ENCODE measurements at places on chromosomes 1 and 21.

DNA sequence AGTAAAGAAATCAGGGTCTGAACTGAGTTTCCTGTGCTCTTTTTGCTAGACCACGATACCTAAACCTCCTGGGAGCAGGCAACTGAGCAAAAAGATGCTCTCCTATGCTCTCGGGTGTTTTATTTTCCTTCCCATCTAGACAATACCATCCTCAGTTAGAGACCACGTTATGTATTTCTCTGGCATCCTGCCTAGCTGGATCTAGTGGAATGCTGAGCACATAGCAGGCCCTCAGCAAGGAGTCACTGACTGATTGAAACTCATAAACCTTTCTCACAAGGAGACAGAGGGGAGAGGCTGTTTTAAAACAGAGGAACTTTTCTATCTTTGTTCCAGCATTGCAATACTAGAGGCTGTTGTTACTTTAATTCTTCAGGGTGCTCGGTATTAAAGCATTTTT is 168.0 kb downstream of the CYYR1 start:
- DNase-seq: no peak

GRCh38 chr21:41227357-41228005 is 59.5 kb downstream of the BACE2 start:
- DNase-seq: no peak

- no peak for DNase-seq
Observed at GRCh38 chr1:207670997-207671396, 26.1 kb downstream of the CR1L start.

DNA sequence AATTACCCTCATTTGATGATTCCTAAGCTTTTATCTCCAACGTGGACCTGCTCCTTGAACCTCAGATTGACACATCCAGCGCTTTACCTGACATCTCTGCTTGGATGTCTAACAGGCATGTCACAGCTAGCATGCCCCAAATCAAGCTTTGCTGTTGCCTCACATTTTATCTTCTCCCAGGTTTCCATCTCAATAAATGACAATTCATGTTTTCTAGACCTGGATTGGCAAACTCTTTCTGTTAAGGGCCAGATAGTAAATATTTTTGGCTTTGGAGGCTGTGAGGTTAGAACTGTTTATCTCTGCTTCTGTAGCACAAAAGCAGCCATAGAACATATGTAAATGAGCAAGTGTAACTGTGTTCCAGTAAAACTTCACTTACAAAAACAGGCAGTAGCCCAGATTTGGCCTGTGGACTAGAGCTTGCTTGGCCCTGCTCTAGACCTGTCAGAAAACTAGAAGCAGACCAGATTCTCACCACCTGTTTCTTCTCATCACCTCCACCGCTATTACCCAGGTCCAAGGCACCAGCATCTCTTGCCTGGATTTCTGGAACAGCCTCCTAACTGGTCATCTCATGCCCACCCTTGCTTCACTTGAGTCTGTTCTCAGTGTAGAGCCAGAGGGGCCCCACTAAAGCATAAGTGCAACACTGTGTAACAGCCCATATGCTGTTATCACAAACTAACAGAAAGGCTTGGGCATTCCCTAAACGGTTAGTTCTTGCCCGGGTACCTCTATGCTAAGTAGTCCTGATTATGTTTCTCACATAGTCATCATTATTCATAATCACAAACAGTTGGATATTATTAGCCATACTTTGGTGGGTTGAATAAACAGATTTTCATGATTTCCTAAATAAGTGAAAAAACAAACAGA is 42.3 kb downstream of the UBE4B start:
- no peak for DNase-seq
